ENCODE measurements at places on chromosomes 6 and 20. TPM values are rescaled to one million over a fixed set of nuclear protein-coding genes. Genes with fewer than 3 reads are reported as not detected.

Gene POM121L2
- not detected for total RNA-seq

Gene PPIL6
- total RNA-seq, result 0.76 TPM

Gene SLC17A9
- 6.2 TPM for total RNA-seq

Gene ETV7
- 0.13 TPM for total RNA-seq

Gene PPP1R18
- 25.2 TPM for total RNA-seq

Gene LYRM2
- total RNA-seq, result 13.4 TPM

Gene XKR7
- total RNA-seq, result not detected

Gene FOXP4
- total RNA-seq, result 5.8 TPM

Gene SCRT2
- total RNA-seq, result not detected

Gene HEY2
- total RNA-seq, result under 0.01 TPM

Gene RWDD2A
- total RNA-seq, result 3.2 TPM

Gene RIPOR2
- total RNA-seq, result 0.13 TPM

Gene RAET1G
- under 0.01 TPM for total RNA-seq

Gene E2F3
- 5.1 TPM for total RNA-seq

Gene KIAA0408
- not detected for total RNA-seq

Gene CALHM5
- total RNA-seq, result 1.4 TPM

Gene RPP21
- total RNA-seq, result 15.7 TPM

Gene LTA
- total RNA-seq, result not detected

Gene FAXC
- total RNA-seq, result 0.39 TPM

Gene SMOC2
- total RNA-seq, result not detected

Gene POU5F1
- total RNA-seq, result not detected

Gene C4B
- total RNA-seq, result 0.77 TPM

Measured in dermis microvascular lymphatic vessel endothelial cell (primary cell).